ENCODE measurements at places on chromosomes 2 and 18.

- DNase-seq = no peak
Observed at GRCh38 chr2:2699121-2699505, 368.0 kb upstream of the MYT1L start.

- DNase-seq = no peak
Observed at GRCh38 chr2:219497495-219498279, 1.0 kb upstream of the GMPPA start.

DNA sequence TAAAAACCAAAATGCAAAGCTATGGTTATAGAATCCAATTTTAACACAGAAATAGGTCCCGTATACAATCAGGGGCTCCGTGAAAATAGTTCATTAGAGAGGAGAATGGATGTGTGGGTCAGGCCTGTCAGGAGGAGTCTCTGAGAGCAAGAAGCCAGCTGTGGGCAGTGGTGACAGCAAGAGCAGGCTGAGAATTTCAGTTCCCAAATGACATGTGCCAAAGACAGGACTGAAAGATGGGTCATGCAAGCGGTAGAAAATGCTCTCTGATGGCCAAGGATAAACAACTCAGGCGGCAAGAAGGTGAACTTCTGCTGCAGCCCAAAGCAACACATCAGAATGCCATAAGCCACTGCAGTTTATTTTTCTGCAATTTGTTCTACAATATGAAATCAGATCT, 100.4 kb downstream of the CCDC141 start:
- no peak for DNase-seq

- no peak for DNase-seq
Observed at GRCh38 chr18:50131591-50131990, 63.4 kb downstream of the MYO5B start.

DNA sequence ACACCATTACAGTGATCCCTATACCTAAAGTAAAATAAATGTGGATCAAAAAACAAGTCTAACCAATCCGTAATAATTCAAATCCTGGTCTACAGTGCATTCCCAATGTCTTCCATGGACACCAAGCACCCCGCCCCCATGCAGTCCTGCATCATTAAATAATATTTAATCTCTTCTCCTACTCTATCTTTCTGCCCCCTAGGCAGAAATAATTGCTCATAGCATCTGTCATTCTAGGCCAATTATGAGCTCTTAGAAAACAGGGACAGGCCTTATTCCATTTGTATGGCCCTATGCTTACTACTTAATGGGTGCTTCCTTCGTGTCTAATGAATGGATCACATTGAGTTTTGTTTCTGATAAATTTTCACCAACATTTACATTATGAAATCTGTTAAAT, 66.4 kb downstream of the PAX3 start:
- no peak for DNase-seq

DNA sequence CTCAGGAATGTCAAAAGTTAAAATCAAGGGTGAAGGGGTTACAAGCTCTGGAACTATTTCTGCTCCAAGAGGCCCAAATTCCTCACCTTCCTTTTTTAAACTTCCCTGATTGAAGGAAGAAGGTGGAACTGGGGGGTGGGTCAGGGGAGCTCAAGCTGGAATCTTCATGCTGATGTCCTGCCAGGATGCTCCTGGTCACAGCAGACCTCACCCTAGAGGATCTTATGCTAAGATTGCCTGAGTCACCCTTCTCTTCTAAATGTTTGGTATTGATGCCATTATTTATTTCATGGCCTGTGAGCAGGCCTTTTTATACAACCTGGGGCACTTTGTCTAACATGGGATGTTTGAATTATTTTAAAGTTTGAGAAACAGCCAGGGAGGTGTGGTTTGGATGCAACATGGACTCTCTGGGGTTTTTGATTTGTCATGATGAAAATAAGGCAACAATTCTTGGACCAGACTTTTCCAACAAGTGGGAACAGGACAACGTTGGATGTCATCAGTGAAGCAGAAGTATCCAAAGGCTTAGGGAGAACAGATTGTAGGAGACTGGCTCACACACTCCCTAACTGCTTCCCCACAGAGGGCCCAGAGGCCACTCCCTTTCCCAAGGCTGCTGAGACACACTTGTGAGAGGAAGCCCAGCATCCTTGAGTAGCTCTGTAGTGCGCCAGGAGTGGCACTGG, 420.2 kb upstream of the MEX3C start:
- DNase-seq = no peak

DNA sequence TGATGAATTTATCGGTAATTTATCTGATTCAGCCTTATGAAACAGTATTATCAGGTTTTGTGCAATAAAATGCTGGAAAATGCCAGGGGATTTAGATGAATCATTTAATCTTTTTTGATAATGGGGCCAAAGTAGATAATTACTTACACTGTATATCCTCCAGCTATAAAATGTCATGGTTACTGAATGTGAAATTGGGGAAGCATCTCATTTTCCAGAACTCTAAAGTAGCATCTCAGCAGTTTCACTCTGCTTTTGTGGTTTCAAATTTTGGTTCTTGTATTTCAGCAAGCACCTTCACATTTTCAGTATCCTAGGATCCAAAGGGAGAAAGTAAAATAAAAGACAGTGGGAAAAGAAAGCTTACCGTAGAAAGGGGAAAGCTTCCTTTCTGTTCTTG, 12.8 kb downstream of the ANKRD62 start:
- DNase-seq = no peak

- DNase-seq = no peak
Observed at GRCh38 chr18:10518595-10519255, 7.1 kb upstream of the NAPG start.

GRCh38 chr2:85886590-85886989, 2.2 kb downstream of the ST3GAL5 start:
- no peak for DNase-seq

- DNase-seq = no peak
Observed at GRCh38 chr2:237411092-237411601, 2.8 kb downstream of the COL6A3 start.

DNA sequence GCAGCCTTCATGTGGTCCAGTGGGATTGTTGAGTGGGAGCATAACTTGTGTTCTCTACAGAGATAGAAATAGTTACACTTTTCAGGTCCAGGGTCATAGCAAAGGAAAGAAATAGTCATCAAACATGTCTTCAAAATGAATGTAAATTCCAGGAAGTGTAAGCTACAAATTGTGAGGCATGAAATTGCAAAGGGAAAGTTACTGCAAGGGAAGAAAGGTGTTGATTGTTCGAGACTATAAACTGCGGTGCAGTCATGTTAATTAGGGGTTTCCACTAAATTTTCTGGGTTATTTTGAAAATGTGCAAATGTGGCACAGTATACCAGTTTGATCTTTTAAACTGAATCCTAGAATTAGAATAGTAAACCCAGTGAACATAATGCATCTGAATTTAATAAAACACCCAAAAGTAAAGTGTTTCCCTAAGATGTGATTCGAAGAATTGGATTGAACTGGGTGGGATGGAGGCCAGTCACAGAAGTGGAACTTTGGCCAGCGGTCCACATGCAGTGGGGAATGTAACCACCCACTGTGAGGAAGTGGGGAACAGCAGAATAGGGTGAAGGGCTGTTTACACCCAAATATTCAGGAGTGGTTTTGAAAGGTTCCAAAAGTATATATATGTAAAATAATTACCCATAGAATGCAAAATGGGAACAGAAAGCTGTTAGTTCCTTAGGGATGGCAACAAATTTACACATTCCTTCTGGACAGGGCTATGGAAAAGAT, 126.5 kb upstream of the CCDC68 start:
- DNase-seq = no peak

DNA sequence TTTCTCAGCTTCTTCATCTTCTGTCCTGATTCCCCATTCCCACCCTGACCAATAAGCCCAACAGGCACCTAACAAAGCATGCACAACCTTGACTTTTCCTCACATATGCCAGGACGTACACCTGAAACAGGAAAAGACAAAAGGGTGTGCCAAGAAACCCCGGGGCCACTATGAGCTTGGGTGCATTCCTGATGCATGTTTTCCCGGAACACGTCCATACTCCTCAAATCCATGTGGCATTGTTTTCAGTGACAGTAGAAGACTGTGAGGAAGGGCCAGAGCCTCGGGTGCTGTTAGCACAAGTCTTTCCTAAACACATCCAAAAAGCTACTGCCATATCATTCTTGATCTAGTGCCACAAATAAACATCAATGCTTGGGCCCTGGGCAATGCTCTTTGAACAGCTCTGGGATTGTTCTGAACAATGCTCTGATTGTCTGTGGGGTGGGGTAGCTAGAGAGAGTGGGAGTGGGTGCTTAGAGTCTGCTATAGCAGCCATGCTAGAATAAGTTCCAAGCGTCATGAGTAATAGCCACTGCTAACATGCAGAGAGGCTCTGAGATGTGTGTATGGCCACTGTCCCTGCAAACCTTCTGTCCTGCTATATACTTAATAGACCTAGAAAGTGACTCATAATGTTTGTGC, 181.7 kb upstream of the CRIM1 start:
- no peak for DNase-seq

GRCh38 chr2:143528021-143528420, 398.8 kb downstream of the ARHGAP15 start:
- DNase-seq = no peak

- DNase-seq = no peak
Observed at GRCh38 chr2:235551965-235552364, 58.1 kb downstream of the AGAP1 start.

DNA sequence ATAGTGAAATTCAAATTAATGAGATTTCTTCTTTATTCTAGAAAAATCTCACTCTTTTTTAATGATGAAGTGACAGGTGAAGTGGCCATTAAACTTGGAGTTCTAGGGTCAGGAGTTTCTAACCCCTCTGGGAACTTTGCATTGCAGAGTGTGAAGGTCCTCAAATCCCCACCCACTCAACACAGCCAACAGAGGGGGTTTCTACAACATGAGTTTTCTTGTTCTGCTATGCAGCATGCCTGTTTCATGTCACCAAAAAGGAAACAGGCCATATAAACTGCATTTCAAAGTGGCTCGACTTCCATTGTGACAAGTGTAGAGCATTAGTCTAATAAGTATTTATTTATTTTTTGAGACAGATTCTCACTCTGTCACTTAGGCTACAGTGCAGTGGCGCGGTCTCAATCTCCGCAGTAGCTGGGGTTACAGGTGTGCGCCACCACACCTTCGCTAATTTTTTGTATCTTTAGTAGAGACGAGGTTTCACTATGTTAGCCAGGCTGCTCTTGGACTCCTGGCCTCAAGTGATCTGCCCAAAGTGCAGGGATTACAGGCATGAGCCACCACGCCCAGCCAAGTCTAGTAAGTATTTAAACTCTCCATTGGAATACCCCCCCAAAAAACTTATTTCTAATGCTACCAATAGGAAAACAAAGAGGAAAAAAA, 146.1 kb upstream of the ZFP36L2 start:
- DNase-seq = no peak

GRCh38 chr2:61149074-61149473, 12.9 kb upstream of the C2orf74 start:
- no peak for DNase-seq

DNA sequence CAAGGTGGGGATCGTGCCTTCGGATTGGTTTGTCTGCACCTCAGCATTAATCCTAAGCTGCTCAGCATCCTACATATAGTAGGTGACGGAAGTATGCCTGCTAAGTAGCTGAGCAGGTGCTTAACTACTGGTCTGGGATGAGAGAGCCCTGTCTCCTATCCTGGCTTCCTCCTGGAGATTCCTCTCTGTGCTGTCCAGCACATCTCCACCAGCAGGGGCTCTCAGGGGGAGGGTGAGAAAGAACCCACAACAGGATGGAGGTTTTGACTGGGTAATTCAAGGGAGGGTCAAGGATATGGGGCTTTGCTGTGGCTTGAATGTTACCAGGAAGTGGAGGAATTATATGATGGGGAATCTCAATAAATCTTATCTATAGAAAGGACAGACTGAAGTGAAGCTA, 45.4 kb upstream of the KIF5C start:
- no peak for DNase-seq

DNA sequence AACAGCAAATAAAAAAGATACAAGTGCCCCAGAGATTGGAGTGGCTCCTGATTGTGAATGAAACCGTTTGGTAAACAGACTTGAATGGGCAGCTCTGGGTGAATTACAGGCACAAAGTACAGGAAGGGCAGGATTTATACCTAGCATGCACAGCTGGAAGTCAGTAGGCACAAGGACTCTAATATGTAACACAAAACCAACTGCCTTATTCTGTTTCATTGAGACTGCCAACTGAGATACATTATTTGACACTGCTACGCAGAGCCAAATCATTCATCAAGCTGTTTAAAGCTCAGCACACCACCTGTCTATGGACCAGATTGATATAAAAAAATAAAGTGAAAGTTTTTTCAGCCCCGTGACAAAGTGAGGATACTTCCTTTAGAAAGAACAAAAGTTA, 541.2 kb downstream of the NUP35 start:
- no peak for DNase-seq

DNA sequence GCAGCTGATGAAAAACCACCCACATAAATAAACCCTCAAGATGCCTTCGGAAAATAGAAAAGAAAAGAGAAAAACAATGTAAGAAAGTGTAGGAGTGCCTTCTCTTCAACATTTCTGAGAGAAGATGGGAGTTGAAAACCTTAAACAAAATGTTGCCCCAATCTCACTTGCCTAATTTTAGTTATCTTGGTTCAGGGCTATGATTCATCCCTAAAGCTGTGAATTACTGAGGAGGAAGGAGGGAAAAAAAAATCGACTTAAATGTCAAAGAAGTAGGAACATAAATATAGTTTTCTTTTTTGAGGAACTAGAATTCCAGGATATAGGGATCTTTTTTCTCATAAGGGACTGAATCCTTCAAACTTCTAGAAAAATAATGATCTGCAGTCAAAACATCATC, 360.3 kb downstream of the TGIF1 start:
- DNase-seq = no peak

GRCh38 chr2:179824961-179825360, 36.5 kb downstream of the ZNF385B start:
- DNase-seq = no peak

- no peak for DNase-seq
Observed at GRCh38 chr2:149768320-149768799, 180.8 kb upstream of the MMADHC start.

DNA sequence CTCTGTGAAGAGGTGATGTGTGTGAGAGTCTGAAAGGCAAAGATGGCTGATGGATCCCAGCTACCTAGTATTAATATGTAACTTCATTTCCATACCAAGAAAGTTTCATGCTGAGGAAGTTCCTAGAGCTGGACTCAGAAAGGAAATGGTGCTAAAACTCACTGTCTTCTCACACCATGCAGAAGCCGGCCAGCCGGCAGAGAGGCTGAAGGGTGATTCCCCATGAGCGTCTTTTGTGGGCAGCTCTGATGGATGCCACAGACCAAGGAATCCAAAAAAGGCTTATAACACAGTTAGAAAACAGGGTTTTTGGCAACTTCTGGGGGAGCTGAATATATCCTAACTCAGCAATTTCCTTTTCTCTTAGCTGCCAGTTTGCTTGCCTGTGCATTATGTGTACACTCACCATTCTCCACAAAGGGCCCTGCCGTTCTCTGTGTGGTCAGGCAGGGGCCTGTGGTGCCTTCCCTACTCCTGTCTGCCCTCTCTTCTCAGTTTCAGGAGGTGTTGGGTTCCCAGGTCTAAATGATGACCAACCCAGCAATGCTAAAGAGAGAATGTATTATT, 289.4 kb downstream of the MTX2 start:
- no peak for DNase-seq

GRCh38 chr2:166242309-166242708, 114.5 kb upstream of the SCN1A start:
- DNase-seq = no peak
